Inflammatory macrophage (primary cell): ENCODE measurements at places on chromosomes 16 and 17.
A peak's percentile ranks its signal among the peaks of the same experiment; 100 is the strongest.

DNA sequence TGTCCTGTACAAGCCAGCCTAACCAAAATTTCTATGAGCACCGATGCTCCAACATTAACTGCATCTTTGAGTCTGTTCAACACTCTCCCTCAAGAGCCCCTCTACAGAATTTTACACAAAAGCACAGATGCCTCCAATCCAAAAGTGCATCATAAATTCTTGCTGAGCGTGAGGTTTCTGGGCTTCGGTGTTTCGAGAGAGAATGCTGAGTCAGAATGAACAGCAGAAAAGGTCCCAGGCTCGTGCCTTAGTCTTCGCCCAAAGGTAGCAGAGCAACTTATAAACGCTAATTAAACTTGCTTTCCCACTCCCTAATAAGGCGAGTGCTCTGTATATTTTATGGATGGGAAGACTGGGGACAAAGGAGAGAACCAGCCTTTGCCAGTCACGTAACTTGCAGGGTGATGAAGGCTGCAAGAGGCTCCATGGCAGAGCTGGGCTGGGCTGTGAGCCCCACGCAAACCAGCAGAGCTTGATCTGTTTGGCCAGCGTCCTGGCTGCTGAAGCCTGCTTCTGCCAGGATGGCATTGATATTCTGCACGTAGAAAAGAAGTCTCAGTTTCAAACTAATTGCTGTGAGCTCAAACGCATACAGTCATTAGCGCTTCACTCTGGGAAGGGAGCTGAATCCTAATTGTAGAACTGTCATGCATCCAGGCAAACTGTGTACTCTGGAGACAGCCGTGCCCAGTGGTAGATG lies 138.5 kb downstream of the DNAH9 start:
- no peak for DNase-seq

DNA sequence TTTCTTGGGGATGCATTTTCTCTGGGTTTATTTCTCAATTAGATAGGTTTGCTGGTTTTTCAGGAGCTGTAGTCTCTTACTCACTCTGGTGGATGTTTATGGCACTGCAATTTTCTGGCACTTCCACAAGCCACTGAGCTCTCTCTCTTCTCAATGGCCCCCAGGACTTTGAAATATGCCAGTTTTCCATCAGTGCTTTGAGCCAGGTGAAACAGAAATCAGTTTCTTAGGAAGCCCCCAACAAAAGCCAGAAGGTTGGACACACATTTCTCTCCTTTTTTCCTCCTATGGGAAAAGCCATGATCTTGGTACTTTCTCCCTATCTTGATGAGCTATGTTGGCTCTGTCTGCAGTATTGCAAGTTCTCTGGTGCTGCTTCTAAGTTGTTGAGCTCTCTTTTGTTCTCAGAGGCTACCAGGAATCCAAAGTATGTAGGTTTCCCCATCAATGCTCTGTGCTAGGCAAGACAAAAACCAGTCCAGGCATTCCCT lies 90.7 kb upstream of the SMIM36 start:
- peak; percentile 67 for DNase-seq

- DNase-seq, result no peak
Measured at GRCh38 chr16:79798416-79799053, 198.0 kb upstream of the MAF start.

DNA sequence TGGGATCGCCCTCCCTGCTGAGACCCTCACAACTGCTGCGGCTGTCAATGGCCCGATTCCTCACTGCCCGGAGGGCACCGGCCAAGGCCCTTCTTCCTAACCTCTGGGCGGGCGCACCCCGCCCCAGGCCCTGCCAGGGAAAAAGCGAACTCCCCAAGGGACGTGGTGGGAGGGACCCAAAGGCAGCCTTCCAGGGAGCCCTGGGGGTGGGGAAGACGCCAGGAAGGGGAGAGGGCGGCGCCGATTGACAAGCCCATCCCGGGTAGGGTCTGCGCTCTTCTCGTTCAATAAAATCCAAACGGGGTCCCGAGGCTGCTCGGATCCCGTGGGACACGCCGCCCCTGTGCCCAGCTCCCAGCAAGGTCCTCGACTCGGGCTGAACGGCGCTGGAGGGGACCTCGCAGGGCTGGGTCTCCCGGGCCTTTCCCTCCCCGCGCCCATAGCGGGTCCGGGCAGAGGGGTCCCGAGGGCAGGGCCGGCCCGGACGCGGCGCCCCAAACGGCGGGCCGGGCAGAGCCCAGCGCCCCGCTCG lies 416 bp downstream of the KIFC3 start:
- peak; percentile 54 for DNase-seq

- no peak for DNase-seq
Measured at GRCh38 chr16:81040842-81041241, 5.2 kb downstream of the ATMIN start.

DNA sequence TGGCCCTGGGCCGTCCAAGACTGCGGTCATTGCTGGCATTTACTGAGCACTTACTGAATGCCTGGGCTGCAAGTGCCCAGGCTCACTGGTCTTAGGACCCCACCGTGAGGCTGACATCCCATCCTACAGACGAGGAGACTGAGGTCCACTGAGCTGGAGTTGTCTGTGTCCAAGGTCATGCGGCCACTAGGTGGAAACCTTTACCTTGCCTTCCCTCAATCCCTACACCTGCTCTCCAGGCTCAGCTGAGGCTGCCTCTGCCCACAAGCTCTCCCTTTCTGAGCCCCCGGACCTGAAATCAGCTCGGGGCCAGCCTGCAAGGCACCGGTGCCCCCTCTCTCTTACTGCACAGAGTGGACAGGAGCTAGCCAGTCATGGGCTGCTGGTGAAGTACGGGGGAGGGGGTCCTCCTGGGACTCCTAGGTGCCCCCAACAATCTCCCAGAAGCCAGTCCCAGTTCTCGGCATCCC lies 1.5 kb downstream of the CASKIN1 start:
- no peak for DNase-seq

DNA sequence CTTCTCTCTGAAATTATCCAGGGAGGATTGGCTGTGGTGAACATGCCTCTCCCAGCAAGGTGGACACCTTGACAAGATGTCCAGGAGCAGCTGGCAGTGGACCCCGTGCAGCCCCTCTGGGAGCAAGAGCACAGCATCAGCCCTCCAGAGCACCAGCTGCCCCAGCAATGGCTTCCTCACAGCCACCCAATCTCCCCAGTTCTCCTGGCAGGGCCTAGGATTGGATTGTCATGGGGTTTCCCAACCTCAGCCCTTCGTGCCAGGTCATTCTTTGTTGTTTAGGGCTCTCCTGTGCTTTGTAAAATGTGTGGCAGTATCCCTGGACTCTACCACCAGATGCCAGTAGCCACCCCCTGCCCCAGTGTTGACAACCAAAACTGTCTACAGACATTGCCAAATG lies 1.8 kb upstream of the KRT36 start:
- no peak for DNase-seq

DNA sequence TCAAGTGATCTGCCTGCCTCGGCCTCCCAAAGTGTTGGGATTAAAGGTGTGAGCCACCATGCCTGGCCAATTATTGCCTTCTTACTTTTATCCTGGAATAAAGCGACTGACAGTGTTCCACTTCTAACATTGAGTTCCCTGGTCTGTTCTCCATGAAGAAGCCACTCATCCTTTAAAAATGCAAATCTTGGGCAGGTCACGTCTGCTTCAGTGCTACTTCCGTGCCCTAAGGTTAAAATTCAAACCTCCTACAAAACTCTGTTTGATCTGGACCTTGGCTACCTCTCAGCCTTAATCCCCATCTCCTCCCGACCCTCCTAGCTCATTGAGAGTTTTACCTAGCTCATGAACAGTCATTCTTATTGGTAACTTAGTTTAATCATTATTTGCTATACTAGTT lies 9.6 kb upstream of the SHISA9 start:
- DNase-seq, result no peak

GRCh38 chr17:56160422-56160821 lies 7.1 kb downstream of the ANKFN1 start:
- DNase-seq, result no peak

- peak; percentile 87 for DNase-seq
Measured at GRCh38 chr17:7561589-7562207, at the start of gene SENP3. TSS of gene SENP3 (plus strand) at chr17:7561919. CDS start at chr17:7563077, 1,158 bp downstream.

DNA sequence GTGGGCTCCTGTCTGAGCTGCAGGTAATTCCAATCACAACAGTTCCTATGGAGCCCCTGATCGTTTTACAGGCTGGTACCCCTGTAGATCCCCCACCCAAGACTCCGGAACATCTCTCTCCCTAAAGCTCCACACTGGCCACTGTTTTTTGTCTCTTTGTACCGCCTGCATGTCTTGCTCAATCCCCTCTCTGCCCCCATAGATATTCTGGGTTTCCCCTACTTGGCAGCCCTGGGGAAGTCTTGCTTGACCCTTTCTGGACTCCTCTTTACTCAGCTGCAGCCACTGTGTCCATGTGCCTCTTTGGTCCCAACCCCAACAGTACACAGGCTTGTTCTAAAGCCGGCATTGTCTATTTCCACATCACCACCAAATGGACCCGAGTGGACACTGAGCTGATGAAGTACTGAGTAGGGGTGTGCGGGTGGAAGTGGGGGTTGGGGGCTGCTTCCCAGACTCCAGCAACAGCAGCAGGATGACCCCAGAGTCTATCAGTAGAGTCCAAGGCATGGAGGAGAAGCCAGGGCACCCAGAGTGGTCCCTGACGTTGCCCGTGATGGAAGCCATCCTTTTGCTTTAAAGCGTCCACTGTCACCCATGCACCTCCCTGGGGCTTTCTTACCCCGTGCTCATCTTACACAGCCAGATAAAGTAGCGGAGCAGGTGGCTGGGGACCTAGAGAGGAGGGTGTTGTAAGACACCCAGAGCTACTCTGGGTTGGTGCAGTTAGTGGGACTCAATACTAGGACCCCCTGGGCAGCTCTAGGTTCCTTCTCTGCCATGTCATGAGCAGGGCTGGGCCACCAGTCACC lies 6.4 kb downstream of the CD300LB start:
- peak; percentile 56 for DNase-seq

DNA sequence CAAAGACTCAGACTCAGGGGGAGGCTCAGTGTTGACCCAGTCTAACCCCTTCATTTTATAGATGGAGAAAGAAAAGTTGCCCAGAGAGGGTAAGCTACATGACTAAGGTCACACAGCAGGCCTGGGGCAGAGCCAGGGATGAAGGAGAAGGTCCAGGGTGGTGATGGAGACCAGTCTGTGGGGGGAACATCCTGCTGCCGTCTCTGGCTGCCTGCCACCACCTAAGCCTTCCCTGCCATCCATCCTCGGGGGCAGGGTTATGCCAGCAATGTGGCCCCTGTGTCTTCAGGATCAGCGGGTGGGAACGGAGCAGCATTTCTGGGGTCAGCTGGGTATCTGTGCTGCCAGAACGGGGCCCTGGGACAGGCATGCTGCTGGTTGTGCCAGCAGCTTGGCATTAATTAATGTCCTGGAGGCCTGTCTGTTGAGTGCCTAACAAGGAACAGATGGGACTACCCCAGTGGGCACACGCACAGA lies 5.5 kb downstream of the DOK4 start:
- DNase-seq, result no peak

DNA sequence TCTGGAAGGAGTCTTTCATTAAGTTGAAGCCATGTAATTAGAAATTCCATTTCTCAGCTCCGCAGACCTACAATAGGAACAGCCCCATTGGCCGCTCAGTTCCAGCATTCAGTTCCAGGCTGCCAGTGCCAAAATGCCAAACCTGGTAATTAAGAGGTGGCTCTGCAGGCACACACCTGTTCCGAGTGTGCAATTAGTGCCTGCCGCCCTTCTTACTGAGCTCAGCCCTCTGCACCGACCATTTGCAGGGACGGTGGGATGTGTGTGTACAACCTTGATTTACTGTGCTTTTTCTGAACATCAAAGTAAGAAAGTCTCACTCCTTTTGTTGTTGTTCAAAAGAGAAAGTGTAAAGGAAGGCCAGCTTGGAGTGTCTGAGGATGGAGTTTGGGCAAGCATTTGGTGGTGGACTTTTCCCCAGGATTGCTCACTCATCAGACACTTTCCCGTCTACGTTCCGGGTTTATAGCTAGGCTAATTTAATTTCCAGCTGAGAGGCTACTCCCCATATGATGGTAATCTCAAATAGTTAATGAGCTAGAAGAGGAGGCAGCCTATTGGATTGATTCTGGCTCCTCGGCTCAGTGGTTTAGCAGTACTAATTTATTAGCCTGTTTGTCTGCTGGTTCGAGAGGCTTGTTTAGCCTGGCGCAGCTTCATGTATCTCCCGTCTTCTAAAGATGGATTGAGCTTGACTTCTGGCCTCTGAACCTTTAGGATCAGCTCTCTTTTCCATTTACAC lies 20.0 kb downstream of the HS3ST3B1 start:
- no peak for DNase-seq

DNA sequence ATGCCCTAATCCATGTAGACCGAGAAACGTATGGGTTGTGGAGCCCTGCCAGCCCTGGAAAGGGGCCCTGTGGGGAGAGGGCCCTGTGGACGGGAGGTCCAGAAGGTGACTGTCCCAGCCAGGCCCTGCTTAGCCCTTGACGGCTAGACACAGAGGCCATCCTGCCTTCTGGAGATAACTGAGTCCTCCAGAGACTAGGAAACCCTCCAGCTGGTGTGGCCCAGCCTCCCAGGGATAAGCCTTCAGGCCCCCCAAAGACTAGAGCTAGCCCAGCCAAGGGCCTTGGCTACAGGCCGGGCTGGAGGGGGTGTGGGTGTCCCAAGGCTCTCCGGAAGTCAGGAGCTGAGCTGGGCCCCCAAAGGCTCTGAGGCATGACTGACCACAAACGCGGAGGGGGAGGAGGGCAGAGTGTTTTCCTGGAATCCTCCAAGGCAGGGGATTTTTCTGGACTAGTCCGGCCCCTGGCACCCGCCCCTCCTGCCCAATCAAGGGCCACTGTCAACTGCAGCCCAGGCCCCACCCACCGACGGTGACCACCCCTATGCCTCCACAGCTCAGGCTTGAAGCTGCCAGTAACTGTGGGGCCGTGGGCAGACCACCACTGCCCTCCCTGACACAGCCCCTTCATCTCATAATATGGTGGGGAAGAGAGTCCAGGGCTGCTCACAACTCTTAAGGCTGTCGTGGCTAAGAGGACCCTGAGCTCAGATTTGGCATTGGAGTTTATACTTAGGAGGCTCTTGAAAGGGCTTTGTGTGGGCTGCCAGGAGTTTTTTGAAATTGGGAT lies 885 bp upstream of the VASN start:
- no peak for DNase-seq

DNA sequence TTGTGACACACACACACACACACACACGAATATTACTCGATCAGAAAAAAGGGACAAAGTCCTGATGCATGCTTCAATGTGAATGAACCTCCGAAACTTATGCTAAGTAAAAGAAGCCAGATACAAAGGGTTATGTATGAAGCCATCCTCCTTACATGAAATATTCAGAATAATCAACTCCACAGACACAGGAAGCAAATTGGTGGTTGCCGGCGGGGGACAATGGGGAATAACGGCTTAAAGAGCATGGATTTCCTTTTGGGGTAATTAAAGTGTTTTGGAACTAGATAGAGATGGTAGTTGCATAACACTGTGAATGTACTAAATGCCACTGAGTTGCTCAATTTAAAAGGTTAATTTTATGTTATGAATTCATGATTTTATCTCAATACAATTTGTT lies 8.1 kb upstream of the CACNG5 start:
- no peak for DNase-seq

DNA sequence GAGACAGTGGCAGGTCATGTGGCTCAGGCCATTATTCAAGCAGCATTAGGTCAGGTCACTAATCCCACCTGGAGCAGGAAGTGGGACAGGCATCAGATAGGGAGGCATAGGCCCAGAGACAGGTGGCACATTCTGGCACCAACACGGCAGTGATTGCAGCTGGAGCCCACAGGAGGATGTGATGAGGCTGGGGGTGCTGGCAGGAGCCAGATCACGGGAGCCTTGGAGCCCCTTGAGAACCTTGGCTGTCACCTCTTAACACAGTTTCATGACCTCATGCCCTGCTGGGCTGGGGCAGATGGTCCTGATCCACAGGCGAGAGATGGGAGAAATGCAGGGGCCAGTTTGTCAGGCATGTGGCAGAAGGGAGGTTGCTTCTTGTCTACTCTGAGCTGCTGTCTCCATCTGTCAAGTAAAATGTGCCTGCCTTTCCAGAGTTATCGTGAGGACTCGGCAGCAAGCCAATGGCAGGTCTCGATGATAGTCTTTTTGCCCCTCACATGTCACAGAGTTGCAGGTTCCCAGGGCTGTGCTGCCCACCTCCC lies 109.6 kb downstream of the CLEC16A start:
- no peak for DNase-seq
